ENCODE measurements at places on chromosomes 4 and X.

- DNase-seq = no peak
Measured at GRCh38 chr4:108651014-108651791, 804 bp downstream of the OSTC start.

DNA sequence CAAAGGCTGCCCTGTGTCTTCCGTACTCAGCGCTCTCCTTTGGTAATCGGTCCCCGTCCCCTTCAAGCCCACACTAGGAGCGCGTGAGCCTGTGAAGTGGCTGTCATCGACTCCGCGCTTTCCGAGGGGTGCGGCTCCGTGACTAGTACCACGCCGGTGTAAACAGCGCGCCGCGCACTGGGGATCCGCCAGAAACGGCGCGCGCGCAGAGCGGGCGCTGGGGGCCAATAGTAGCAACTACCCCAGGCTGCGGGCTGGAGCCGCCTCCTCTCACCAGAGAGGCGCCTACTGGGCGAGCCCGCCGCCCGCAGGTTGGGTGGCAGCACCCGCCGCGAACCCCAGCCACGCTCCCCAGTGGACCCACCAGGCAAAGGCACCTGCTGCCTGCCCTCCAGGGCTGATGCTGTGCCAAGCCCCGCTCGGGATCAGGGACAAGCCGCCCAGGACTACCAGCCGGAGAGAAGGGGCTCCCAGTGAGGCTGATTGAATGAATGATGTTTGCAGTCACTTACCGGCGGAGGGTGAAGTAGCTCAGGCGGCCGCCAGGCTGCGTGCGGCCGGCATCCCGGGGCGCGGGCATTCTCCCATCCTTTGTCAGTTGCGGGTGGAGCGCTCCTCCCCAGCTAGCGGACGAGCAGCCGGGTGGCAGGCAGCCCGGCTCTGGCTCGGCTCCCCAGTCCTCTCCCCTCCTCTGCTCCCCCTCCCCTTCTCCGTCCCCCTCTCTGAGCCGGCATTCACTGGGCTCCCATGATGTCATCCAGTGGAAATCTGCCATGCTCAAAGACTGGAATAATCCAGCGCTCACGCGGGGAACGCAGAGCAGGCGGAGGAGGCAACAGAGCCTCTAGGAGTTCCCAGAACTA is 370.3 kb upstream of the SMIM31 start:
- no peak for DNase-seq

DNA sequence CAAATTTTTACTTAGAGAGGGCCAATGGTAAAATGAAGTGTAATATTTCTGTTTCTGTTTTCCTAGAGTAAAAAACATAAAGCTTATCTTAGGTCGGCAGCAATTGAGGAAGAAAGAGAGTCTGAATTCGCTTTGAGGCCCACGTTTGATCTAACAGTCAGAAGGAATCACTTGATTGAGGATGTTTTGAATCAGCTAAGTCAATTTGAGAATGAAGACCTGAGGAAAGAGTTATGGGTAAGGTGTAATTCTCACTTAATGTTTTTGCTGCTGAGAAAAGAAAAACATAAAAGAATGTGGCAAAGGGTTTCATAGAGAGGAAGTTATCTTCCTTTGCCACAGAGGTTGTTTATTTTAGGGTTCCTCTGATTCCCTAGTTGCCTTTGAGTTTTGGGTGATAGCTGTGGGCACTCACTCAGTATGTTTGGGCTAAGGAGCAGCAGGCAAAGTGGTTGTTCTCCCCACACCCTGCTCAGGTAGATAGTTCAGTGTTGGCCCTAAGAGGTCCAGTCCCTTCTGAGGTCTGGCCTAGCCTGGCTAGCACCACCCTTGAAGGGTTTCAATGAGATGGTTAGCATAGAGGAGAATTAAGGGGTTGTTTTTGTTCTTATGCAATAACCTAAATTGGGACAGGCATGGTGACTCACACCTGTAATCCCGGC is 32.3 kb downstream of the HERC5 start:
- no peak for DNase-seq

GRCh38 chrX:134682081-134682480 is 23.8 kb upstream of the PLAC1 start:
- no peak for DNase-seq

- no peak for DNase-seq
Measured at GRCh38 chr4:69999420-69999819, 3.7 kb downstream of the STATH start.

- no peak for DNase-seq
Measured at GRCh38 chr4:22385611-22386011, 130.3 kb downstream of the ADGRA3 start.

GRCh38 chr4:12173496-12173895 is 744.8 kb upstream of the HS3ST1 start:
- no peak for DNase-seq

GRCh38 chr4:69518538-69519198 is 23.0 kb upstream of the UGT2B4 start:
- DNase-seq = no peak

DNA sequence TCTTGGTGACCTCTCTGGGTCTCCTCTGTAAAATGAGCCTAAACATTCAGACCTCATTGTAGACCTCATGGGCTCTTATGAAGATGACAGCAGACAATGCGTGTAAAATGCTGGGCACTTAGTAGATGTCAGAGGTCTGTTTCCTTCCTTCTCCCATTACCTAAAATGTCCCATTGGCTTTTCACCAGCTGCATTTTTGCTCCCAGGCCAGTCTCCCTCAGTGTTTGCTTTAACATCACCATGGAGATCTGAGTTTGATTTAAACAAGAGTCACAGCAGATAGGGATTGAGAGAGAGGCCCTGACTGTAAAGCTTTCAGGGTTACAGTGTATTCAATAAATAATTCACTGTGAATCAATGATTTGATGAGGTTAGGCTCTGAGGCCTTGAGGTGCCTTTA is 24.3 kb downstream of the PSAPL1 start:
- DNase-seq = no peak

GRCh38 chrX:14398725-14399124 is 130.6 kb upstream of the GLRA2 start:
- no peak for DNase-seq

- no peak for DNase-seq
Measured at GRCh38 chr4:102779204-102779603, 18.4 kb upstream of the MANBA start.

GRCh38 chrX:105820247-105820646 is 2.1 kb upstream of the NRK start:
- no peak for DNase-seq

- no peak for DNase-seq
Measured at GRCh38 chr4:80878218-80878617, 152.3 kb upstream of the BMP3 start.

GRCh38 chr4:133711817-133712216 is 489.8 kb downstream of the PABPC4L start:
- no peak for DNase-seq

DNA sequence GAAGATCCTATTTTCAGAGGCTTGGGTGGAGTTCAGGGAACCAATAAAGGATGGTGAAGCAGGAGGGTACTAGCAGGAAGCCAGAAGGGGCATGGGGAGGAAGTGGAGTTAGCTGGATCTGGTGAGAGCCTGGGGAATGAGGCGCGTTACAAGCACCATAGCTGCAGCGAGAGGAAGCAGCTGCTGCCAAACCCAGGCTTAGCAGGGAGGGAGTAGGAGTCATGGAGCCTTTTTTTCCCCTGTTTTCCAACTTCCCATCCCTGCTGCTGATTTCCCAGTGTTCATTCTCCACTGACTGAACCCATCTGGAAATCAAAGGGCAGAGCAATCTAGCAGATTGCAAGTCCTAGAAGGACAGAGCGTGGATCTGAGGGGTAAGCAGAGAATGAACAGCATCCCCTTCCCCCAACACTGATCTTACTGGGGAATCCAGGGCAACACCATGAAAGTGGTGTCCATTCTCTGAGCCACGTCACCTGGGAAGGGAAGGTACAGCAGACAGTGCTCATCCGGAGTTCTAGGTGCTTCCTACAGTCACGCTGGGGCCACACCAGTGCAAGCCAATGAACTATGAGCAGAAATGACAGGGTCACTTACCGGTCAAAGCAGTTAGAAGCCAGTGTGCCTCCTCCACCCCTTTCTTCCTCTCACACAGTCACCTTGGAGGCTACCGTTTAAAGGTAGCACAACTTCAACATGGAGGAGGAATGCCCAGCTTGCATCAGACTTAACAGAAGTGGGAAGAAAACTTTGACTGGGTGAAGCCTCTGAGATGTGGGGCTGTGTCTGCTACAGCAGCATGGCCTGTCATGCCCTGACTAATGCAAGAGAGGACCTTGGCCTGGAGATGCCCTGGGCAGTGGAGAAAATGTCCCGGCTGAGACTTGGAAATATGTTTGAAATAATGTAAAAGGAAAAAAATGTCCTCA is 36.7 kb downstream of the SMIM20 start:
- DNase-seq = no peak

GRCh38 chrX:19372547-19373331 is 29.0 kb downstream of the PDHA1 start:
- no peak for DNase-seq

- DNase-seq = no peak
Measured at GRCh38 chr4:8725071-8725841, 132.7 kb downstream of the CPZ start.

GRCh38 chrX:68193234-68193633 is 240.1 kb downstream of the OPHN1 start:
- no peak for DNase-seq
